ENCODE measurements at places on chromosomes 1 and 21. TPM values are rescaled to one million over a fixed set of nuclear protein-coding genes. Genes with fewer than 3 reads are reported as not detected.

The PLPP3 gene
- polyA plus RNA-seq, result 82.0 TPM

The KLHDC9 gene
- polyA plus RNA-seq, result 144 TPM

The SLC26A9 gene
- 0.26 TPM for polyA plus RNA-seq

The DRAXIN gene
- 0.53 TPM for polyA plus RNA-seq

The LRRC71 gene
- polyA plus RNA-seq, result 49.2 TPM

The GPR25 gene
- not detected for polyA plus RNA-seq

The PLA2G2D gene
- 3.7 TPM for polyA plus RNA-seq

The LCE1E gene
- not detected for polyA plus RNA-seq

The CLCNKA gene
- polyA plus RNA-seq, result 9.9 TPM

The S100A8 gene
- 20.3 TPM for polyA plus RNA-seq

The OR2L13 gene
- polyA plus RNA-seq, result 0.63 TPM

The KLF17 gene
- polyA plus RNA-seq, result 21.8 TPM

The PLA2G5 gene
- 17.6 TPM for polyA plus RNA-seq

The SH2D5 gene
- 5.1 TPM for polyA plus RNA-seq
